ENCODE measurements at places on chromosomes 16 and 17.
A peak's percentile ranks its signal among the peaks of the same experiment; 100 is the strongest.

DNA sequence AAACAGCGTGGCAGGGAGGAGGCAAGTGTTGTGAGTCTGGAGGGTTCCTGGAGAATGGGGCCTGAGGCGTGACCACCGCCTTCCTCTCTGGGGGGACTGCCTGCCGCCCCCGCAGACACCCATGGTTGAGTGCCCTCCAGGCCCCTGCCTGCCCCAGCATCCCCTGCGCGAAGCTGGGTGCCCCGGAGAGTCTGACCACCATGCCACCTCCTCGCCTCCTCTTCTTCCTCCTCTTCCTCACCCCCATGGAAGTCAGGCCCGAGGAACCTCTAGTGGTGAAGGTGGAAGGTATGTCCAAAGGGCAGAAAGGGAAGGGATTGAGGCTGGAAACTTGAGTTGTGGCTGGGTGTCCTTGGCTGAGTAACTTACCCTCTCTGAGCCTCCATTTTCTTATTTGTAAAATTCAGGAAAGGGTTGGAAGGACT, at the start of gene CD19:
CD19 (plus strand) TSS at position 171 of the 425 bp plus-strand sequence; CDS start at position 201, 30 bp downstream.
- no peak for DNase-seq

GRCh38 chr17:55219934-55220333, 44.8 kb upstream of the HLF start:
- no peak for DNase-seq

DNA sequence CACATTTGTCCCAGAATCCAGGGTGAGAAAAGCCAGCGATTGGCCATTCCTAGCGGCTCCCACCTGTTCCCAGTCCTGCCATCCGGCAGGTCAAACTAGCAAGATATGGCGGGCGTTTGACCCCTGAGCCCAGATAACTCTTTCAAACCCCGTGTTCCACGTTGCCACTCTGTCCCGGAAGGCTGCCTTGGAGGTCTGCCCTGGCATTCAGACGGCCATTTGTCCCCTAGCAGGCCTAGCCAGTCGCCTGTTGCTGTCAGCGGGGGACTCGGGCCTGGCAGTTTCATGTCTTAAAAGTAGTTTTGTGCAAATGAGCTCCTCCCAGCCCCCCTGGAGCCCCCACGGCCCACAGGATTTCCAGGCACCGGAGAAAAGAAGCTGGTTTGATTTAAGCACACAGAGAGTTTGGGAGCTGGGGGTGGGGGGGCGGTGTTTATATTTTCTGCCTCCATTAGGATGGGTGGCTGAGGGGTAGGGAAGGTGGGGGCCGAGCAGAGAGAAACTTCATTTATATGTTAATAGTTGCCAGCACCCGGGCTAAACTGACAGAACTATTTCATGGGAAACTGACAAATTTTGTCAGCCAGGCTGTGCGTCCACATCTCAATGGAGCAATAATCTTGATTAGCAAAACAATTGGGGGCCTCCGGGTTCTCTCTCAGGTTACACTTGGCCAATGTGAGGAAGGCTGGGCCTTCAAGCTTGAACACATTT, 240.9 kb upstream of the SALL1 start:
- DNase-seq, result no peak

DNA sequence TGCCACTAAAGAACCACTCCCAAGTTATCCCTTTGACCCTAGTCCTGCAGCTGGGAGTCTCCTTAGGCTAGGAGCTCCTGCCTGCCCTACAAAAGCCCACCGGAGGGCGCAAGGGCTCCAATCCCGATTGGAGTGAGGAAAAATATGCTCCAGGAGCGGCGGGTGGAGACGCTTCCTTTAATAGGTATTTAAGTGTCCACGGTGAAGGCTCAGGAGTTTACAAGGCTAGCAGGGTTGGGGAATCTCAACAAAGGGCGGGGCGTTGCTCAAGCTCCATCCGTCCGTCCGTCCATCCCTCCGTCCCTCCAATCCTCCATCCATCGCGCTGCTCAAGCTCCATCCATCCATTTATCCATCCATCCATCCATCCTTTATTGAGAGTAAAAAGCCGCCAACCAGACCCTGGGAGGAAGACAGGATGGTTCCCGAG, 556 bp upstream of the SPNS1 start:
- DNase-seq, result no peak

DNA sequence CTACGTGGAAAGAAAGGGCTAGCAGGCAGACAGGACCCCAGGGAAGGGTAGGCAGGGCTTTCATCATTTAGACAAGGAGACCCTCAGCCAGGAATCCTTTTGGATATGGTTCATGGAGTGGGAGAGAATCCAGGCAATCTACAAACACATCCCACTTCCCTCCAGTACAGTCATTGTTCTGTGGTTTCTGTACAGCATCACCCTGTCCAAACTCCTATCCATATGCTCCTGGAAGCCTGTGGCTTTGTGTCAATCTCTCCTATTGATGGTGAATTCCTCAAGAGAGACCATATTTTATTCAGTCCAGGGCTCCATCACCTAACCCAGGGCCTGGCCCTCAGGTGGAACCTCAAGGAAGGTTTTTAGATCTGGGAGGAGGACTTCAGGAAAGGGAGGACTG, 99.2 kb downstream of the SPACA3 start:
- no peak for DNase-seq

DNA sequence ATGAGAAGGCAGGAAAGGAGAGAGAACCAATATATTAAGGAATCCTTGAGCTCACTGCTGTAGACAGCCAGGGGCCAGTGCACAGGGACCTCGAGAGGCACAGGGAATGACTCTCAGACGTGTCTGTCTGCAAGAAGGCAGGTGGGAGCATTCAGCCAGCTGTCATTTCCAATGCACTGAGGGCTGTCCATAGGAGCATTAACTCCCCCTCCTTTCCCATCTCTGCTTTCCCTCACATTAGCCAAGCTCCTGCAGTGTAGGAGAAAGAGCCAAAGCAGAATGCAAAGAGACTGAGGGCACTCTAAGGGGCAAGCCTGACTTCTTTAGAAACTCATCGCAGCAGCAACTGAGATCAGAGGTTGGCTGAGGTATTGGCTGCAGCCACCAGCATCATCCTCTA, 218.3 kb downstream of the CDH13 start:
- DNase-seq, result no peak

DNA sequence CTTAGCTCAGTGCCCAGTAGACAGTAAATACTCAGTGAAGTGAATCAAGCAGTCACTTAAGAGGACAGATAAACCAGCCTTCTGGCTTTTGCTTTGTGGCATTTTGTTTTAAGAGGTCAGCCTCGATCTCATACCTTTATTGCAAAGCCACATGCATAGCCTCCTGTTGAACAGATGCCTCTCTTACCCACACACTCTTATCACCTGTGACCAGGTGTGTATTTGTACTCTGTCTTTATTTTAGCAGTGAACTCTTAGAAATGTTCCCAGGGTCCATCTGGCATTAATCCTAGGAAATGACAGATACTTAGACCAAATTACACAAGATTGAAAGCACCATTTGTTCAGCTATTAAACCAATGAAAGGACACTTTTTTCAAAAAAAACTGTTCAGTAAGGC, 1426.5 kb downstream of the CDH11 start:
- no peak for DNase-seq

- no peak for DNase-seq
Measured at GRCh38 chr17:2723997-2724783, 12.6 kb upstream of the CLUH start.

GRCh38 chr17:32659419-32659842, 172.6 kb downstream of the CDK5R1 start:
- peak; percentile 43 for DNase-seq

DNA sequence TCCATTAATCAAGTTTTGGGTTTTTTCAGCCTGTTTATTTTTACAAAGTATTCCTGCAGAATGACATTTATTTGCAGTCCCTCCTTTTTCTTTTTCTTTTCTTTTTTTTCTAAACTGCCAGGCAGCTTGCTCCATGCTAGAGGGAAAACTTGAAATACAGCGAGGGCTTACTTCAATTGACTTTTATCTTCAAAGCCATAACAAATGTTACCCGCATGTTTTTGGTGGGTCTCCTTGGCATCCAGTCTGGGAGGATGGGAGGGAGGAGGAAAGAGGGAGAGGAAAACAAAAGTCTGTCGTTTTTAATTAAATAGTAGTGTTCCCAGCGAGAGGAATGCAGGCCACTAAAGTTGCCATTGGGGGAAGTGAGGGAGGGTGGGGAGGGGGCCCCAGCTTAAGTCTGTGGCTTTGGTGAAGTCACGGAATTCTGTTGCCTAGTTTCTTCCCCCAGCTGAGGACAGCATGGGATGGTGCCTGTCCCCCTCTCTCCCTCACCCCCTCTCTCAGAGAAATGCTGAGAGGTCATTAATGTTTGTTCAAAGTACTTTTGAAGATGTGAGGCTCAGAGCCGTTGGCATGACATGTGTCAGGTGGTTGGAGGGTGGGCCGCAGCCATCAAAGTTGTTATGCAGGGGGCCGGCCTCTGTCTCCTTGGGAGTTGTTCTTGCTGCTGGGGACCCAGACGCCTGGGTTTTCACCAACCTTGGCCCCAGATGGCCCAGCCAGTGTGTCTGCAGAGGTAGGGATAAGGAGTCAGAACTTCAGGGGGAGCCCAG, 2.9 kb downstream of the NKD1 start:
- no peak for DNase-seq

GRCh38 chr17:1186923-1187771, 7.4 kb upstream of the ABR start:
- DNase-seq, result peak; percentile 64

GRCh38 chr17:58759522-58759921, 3.9 kb downstream of the PPM1E start:
- no peak for DNase-seq

GRCh38 chr16:16868727-16869126, 489.8 kb downstream of the NPIPA7 start:
- DNase-seq, result no peak

GRCh38 chr17:61218438-61218837, 181.2 kb upstream of the TBX2 start:
- DNase-seq, result no peak

DNA sequence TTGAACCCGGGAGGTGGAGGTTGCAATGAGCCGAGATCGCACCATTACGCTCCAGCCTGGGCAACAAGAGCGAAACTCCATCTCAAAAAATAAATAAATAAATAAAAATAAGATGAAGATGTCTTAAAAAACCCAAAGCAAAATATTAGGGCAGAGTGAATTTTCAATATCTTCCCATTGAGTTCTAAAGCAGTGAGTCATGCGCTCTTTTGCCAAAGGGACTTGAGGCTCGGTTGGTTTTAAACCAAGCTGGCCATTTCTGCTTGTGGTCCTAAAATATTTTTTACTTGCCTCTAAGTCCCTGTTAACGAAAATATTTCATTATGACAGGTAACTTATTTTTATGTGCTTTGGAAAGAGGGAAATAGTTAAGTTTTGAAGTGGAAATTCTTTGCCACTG, 4.7 kb downstream of the PAFAH1B1 start:
- no peak for DNase-seq

GRCh38 chr17:47821424-47822391, at the start of gene OSBPL7:
Gene OSBPL7 (minus strand): TSS chr17:47821794. CDS start chr17:47820278, 1,516 bp downstream.
- DNase-seq, result peak; percentile 65

DNA sequence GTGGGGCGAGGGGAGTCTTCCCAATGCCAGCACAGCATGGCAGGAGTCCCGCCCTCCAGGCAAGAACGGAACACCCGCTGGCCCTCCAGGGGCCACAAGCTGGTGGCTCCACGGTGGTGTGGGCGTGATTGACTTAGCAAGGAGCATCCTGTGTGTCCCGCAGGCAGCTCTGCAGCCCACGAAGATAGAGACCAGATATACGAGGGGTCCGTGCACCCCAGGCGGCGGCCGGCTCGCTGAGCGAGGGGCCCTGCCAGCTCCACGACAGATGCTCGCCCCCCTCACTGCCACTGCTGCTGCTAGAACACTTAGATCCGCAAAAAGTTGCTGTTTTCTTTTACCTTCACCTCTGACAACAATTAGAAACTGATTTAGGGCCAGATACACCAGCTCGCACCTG, 10.0 kb upstream of the CACNA1H start:
- no peak for DNase-seq

GRCh38 chr17:54920819-54921218, 20.2 kb downstream of the TOM1L1 start:
- no peak for DNase-seq

- DNase-seq, result no peak
Measured at GRCh38 chr16:53768593-53768992, 64.6 kb downstream of the FTO start.

DNA sequence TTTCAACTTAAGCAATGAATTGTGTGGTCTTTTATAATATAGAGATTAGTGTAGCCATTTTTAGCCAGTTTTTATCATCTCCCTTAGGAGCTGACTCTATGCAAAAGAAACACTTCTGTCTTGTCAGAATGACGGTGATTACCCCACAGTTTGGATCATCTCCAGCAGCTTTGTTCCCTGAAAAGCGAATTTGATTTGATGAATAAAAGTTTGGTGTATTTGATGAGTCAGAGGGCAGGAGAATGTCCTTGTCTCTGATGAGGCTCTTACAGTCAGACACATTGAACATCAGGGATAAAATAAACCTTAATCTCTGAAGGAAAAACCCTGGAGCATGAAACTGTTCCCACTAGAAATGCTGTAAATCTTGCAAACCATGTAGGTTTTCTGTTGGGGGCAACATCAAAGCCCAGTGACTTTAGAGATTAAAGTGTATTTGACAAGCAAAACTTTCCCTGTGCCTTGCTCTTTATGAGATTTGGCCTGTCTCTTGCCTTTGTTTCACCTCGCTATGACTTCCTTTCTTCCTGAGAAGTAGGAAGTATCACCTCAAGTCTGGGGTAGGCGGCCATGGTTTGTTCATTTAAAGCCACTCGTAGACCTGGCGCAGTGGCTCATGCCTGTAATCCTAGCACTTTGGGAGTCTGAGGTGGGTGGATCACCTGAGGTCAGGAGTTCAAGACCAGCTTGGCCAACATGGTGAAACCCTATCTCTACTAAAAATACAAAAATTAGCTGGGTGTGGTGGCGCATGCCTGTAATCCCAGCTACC, 209.3 kb downstream of the FTO start:
- peak; percentile 4 for DNase-seq

- DNase-seq, result no peak
Measured at GRCh38 chr16:13660807-13661206, 259.1 kb upstream of the ERCC4 start.

GRCh38 chr17:50816771-50817751, 18.3 kb upstream of the WFIKKN2 start:
- peak; percentile 34 for DNase-seq

GRCh38 chr17:74768763-74769114, 7.4 kb downstream of the NAT9 start:
- DNase-seq, result no peak

DNA sequence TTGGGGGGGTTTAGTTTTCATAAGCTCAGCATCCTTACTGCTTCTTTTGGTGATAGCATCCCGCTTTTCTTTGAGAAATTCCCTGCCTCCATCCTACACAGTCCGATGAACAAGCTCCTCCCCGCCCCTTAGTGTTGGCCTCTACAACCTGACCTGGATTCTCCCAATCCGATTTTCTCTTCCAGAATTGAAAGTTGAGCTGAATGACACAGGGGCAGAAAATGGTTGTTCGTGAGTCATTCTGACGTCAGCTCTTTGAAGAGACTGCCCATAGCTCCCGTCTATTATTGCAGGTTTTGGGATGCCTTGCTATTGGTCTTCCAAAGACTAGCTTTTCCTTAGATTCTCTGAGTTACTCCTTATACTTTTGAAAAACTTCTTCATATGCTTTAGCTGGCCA, 279.7 kb downstream of the SLC39A11 start:
- DNase-seq, result no peak

DNA sequence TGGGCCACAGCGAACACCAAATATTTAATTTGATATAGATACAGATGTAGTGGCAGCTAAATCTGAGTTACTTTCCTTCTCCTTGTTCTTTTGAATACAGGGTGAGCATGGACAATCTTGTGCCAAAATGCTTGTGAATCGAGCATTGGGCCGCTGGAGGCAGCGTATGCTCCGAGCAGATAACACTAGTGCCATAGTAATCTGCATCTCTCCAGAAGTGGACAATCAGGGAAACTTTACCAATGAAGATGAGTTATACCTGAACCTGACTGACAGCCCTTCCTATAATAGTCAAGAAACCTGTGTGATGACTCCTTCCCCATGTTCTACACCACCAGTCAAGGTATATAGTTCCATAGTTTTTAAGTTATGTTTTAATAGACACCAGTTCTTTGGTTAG, 21.2 kb upstream of the BCAS3 start:
- DNase-seq, result no peak
